ENCODE measurements at places on chromosomes 5 and 9.

- H3K4me3 ChIP-seq = no peak overlapping the region
- no peaks in the 10 kb centered on the region for H3K27me3 ChIP-seq
- no peak for DNase-seq
- H3K27ac ChIP-seq = no peak overlapping the region
- peaks cover 5% of the 10 kb centered on the region for H3K36me3 ChIP-seq
These were observed 44.0 kb downstream of the C9orf85 start for GRCh38 chr9:71955300-71955915.

DNA sequence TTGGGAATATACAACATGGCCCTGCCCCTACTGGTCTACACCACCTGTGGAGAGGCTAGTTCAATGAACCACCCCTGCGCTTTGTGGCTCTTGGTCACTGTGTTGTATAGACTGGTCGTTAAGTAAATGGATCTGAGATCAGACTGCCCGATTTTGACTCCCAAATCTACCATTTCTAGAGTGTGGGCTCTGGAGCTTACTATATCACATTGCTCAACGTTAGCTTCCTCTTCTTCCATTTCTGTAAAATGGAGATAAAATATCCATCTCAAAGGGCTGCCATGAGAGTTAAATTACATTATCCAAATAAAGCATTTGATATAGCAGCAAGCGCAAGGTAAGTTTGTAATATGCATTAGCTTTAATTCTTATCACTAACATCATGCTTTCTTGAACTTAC lies 52.7 kb upstream of the IFNK start:
- peaks cover 15% of the 10 kb centered on the region for H3K4me1 ChIP-seq
- H3K36me3 ChIP-seq = no peaks in the 10 kb centered on the region
- H3K27me3 ChIP-seq = no peaks in the 10 kb centered on the region
- no peak overlapping the region for H3K27ac ChIP-seq
- DNase-seq = no peak

GRCh38 chr5:16600397-16600796 lies 16.4 kb downstream of the RETREG1 start:
- no peaks in the 10 kb centered on the region for H3K36me3 ChIP-seq
- no peak overlapping the region for H3K27ac ChIP-seq
- H3K27me3 ChIP-seq = no peaks in the 10 kb centered on the region
- no peak overlapping the region for H3K4me3 ChIP-seq

DNA sequence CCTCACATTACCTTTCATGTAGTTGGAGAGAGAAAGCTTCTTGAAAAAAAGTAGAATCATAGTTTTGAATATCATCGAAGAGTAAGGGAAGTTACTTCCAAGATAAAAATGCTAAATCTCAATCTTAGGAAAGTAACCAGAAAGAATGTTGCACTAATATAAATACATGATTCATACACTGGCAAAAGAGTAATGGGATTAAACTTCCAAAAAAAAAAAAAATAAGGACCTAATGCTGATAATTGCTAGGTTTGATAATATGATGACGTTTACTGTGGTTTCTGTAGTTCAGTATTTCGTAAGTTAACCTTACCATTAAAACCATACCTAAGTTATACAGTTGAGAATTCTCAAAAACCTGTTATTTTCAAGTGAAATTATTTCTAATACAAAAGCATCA lies 573.8 kb upstream of the CDH9 start:
- peaks cover 5% of the 10 kb centered on the region for H3K4me1 ChIP-seq
- no peaks in the 10 kb centered on the region for H3K36me3 ChIP-seq
- no peak overlapping the region for H3K4me3 ChIP-seq
- no peaks in the 10 kb centered on the region for H3K27me3 ChIP-seq
- no peak for DNase-seq

DNA sequence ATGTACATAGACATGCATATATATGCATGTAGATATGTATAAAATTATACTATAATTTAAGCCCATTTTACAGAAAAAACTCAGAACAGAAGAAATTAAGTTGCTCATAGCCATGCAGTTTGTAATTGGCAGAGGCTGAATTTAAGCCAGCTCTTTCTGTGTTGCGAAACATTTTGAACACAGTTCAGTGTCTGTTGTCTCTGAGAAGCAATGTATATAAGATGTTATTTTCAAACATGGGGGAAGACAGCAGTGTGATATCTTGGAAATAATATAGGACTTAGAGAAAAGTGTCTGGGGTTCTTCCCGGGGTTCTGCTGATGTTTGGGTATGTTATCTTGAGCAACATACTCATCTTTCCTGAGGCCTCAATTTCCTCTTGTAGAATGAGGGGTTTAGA lies 37.6 kb downstream of the SVEP1 start:
- no peak for DNase-seq
- no peak overlapping the region for H3K27ac ChIP-seq
- no peaks in the 10 kb centered on the region for H3K36me3 ChIP-seq
- no peaks in the 10 kb centered on the region for H3K27me3 ChIP-seq

- no peaks in the 10 kb centered on the region for H3K27me3 ChIP-seq
- peaks cover 8% of the 10 kb centered on the region for H3K36me3 ChIP-seq
- no peak for DNase-seq
- H3K27ac ChIP-seq = no peak overlapping the region
These were observed 11.2 kb downstream of the ANKS6 start for GRCh38 chr9:98784831-98785806.

GRCh38 chr5:113682497-113683136 lies 169.1 kb downstream of the YTHDC2 start:
- H3K27ac ChIP-seq = no peak overlapping the region
- H3K4me3 ChIP-seq = no peak overlapping the region
- H3K4me1 ChIP-seq = no peaks in the 10 kb centered on the region
- DNase-seq = no peak

DNA sequence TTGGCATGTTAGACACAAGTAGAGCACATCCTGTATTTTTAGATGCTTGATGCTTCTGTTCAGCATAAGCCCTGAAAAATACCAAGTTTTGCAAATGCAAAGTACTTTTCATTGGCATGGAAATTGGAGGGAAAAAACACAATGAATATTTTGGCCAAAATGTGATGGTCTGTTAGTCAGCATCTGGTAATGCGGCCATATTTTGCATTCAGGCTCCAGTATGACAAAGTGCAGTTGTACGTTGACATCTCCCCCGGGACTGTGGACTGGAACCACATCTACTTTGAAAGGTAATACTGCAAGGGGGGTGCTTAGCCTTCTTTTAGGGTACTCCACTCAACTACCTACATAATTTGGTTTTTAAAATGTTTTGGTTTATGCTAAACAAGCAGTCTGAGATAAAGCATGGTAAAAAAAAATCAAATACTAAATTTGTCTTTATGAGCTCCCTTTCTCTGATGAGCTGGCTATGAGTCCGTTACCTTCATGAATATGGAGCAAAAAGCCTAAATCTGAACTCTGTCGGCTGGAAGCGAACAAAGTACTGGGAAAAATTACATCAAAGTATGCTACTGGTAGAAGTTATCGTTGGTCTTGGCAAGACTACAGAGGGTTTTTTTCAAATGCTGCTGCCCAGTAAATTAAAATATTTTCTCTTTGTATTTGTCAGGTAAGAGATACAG lies 297.0 kb downstream of the ARHGEF28 start:
- H3K4me3 ChIP-seq = no peak overlapping the region
- no peaks in the 10 kb centered on the region for H3K27me3 ChIP-seq
- H3K4me1 ChIP-seq = no peaks in the 10 kb centered on the region
- no peak overlapping the region for H3K27ac ChIP-seq
- no peak for DNase-seq
- peaks cover 37% of the 10 kb centered on the region for H3K36me3 ChIP-seq

DNA sequence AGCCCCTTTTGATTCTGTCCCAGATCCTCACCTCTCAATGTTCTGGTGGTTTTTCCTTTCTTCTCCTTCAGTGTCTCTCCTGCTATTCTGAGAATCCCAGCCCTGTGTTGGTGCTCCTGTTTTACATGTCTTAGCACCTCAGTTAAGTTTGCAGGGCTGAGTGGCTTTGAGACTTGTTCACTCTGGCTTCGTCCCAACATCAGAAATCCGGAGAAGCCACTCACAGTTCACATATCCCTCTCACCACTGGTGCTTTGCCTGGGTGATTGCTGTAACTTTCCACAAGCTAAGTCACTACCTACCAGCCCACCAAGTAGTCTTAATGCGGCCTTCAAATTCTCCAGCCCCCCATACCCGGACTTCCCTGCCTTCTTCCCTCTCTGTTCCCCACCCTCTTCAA lies 40.2 kb downstream of the CYFIP2 start:
- H3K4me1 ChIP-seq = no peaks in the 10 kb centered on the region
- no peaks in the 10 kb centered on the region for H3K36me3 ChIP-seq
- no peak for DNase-seq
- no peak overlapping the region for H3K27ac ChIP-seq
